Left cardiac atrium (tissue), 4 donors: ENCODE measurements at places on chromosomes 3 and 15.

DNA sequence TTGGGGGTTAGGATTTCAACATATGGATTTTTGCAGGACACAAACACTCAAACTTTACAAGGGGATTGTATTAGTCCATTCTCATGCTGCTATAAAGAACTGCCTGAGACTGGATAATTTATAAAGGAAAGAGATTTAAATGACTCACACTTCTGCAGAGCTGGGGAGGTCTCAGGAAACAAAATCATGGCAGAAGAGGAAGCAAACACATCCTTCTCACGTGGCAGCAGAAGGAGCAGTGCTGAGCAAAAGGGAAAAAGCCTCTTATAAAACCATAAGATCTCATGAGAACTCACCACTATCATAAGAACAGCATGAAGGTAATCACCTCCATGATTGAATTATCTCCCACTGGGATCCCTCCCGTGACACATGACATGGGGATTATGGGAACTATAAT lies 1183.1 kb downstream of the ZPLD1 start:
- DNase-seq, result no peak

- DNase-seq, result no peak
Observed at GRCh38 chr3:101381809-101382208, 61.4 kb upstream of the IMPG2 start.

DNA sequence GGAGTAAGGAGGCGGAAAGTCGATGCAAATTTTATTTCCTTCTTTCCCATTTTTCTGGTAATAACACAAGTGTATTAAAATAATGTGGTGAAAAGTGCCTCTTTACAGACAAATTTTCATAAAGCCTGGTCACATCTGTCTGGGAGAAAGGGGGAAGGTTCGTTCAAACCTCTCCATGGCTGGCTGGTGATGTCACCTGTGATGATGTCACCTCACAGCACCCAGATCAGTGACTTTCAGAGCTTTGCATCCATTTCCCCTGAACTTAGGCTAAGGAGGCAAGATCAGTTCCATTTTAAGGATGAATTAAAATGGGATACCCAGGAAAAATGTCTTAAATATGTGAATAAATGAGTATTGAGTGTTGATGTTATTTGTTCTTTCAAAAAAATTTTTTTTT lies 34.1 kb downstream of the ATP10A start:
- DNase-seq, result no peak

GRCh38 chr3:185961675-185962232 lies 23.9 kb upstream of the TRA2B start:
- DNase-seq, result no peak

DNA sequence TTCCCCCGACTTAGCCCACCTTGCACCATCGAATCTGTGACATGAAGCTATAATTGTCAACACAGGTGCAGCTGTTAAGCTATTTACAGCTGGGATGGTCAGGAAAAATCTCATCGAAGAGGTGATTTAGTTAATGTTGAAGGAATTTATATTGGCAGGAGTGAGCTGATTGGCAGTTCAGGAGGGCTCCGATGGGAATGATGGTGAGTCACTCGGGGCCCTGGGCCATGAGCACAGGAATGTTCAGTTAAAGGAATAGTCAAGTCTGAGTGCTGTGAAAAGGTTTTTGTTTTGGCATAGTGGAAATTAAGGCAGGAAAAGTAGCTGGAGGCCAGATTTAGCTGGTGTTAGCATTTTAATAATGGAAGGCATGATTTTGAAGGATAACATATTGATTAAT lies 95.7 kb downstream of the OXSM start:
- DNase-seq, result no peak

DNA sequence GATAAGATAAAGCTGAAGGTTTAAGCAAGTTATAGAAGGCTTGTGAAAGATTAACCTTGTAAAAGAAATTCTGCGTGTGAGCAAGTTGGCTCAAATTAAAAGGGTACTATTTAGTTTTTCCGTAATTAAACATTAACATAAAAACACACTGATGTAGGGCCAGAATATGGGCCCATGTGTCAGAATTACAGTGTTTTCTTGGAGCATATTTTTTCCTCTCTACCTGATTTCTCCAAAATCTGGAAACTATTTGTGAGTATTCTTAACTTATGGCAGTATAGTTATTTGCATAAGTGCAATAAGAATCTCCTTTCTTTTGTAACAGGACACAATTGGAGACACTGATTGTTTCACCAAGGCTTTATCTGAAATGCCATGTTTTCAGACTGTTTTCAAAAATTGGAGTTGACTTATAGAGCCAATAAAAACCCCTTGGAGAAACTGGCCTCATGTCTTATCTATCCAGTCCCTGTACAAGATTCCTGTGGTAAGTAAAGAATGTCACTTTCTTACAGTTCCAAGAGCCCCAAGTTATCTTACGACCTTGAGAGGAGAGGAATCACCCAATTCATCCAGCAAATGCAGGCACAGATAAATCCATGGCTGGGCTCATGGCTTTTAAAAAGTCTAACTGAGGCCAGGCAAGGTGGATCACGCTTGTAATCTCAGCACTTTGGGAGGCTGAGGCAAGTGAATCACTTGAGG lies 47.8 kb upstream of the P2RY1 start:
- no peak for DNase-seq

- no peak for DNase-seq
Observed at GRCh38 chr3:59660376-59660775, 610.6 kb upstream of the CFAP20DC start.

DNA sequence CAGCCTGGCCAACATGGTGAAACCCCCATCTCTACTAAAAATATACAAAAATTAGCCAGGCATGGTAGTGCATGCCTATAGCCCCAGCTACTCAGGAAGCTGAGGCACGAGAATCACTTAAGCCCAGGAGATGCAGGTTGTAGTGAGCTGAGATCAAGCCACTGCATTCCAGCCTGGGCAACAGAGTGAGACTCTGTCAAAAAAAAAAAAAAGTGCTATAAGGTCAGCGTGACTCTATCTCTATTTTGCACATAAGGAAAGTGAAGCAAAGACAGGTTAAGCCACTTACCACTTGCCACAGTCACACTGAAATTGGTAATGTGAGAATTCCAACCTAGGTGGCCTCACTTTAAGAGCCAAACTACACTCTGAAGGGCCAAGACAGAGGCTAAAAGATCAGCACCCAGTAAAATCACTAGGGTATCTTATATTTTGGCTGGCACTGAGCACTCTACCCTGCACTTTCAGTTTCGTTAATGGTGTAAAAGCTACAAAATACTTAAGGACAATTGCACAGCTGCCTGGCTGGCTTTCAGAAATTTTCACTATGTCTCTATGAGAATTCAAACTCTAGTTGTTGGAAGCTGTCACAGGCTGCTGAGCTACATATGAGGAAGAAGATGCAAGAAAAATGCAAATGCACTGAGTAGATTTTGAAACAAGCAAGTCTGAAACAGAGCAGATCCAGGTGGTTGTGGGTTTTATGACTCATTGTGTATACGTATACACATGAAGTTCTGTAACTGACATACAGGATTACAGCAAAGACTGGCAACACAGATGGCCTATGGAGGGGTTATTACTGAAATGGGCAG lies 32.7 kb downstream of the TRANK1 start:
- no peak for DNase-seq

DNA sequence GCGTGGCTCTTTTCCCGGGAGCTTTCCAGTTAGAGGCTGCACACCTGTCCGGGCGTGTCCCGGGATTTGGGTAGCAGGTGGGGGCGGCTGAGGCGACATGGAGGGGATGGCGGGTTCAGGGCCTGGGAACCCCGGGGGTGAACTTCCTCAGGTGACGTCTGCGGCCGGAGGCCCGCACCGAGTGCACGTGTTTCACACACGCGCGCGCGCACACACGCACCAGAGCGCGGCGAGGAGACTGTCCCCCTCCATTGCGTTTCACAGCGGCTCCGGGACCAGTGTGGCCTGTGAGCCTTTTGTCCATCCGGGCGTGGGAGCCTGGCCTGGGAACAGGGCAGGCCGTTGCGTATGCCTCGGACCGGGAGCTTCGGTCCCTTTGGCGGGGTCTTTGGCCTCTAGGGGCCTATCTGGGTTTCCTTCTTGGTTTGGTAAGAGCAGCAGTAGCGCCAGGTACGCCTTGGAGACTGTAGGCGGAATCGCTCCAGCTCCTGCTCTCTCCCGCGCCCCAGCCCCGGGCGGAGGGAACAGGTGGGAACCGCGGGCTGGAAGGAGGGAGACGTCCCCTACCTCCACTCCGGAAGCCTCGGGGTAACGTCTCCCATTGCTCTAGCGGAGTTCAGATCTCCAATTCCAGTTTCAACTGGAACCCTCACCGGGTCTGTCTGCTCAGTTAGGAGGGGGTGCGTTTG lies 220.0 kb downstream of the MEIS2 start:
- no peak for DNase-seq

GRCh38 chr15:58632789-58633188 lies 116.7 kb downstream of the ADAM10 start:
- no peak for DNase-seq

DNA sequence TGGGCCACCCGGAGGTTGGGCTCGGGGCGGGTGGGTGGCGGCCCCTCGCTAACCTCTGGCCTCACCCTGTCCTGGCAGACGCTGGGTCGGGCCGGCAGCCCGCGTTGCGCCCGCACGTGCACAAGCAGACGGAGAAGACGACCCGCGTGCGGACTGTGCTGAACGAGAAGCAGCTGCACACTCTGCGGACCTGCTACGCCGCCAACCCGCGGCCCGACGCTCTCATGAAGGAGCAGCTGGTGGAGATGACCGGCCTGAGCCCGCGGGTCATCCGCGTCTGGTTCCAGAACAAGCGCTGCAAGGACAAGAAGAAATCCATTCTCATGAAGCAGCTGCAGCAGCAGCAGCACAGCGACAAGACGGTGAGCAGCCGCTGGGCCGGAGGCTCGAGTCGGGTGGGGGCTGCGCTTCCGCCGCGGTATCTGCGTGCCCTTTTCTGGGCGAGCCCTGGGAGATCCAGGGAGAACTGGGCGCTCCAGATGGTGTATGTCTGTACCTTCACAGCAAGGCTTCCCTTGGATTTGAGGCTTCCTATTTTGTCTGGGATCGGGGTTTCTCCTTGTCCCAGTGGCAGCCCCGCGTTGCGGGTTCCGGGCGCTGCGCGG lies 3.7 kb downstream of the ISL2 start:
- no peak for DNase-seq

DNA sequence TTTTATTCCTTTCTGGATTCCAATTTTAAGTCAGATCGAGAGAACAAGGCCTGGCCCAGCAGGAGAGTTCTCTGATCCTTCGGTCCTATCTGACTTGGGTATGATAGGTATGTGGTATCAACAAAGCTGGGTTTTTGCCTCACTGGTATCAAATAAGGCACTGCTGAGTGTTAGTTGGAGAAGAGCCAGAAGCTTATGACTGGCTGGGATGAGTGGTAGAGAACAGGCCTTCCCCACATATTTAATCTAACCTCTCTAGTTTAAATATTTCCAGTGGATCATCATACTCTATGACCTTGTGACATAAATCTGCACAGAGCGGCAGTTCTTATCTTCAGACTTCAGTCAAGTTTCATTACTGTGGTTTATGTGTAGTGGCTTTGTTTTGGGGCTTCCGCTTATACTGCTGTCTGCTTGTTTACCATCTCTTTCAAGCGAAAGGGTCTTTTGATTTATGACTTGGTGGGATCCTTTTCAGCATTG lies 164.5 kb downstream of the PTPRG start:
- DNase-seq, result no peak

GRCh38 chr3:110995461-110996231 lies 76.0 kb upstream of the NECTIN3 start:
- DNase-seq, result no peak

- DNase-seq, result no peak
Observed at GRCh38 chr15:94229591-94230369, 1.6 kb upstream of the MCTP2 start.

- no peak for DNase-seq
Observed at GRCh38 chr3:49940667-49941249, 808 bp downstream of the RBM6 start.

DNA sequence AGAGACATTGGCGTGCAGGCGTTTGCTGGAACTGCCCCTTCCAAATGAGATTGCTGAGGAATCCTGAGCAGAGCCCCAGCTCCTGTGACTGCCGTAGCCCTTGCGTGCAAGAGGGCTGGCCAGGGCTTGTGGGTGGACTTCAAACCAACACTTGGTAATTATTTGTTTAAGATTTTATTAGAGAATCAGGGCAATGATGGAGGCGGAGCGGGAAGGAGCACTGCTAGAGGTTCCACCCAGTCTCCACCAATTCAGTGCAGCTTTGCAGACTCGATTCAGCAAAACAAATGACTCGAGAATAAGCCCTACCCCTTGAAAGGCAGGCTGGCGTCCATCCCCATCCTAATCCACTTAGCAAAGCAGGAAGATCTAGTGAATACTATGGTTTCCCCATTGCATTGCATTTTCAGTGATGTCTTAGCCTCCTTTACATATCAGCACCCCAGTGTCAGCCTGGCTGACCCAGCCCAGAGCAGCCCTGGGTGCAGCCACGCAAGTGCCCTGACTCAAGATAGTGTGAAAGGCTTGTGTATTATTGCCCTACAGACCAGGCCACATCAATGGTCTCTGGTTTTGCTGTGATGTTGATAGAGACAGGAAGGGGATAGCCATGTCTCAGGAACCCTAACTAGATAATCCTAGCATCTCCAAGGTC lies 26.0 kb downstream of the GLDN start:
- DNase-seq, result no peak

- no peak for DNase-seq
Observed at GRCh38 chr3:167976516-167977361, 119.0 kb downstream of the GOLIM4 start.

DNA sequence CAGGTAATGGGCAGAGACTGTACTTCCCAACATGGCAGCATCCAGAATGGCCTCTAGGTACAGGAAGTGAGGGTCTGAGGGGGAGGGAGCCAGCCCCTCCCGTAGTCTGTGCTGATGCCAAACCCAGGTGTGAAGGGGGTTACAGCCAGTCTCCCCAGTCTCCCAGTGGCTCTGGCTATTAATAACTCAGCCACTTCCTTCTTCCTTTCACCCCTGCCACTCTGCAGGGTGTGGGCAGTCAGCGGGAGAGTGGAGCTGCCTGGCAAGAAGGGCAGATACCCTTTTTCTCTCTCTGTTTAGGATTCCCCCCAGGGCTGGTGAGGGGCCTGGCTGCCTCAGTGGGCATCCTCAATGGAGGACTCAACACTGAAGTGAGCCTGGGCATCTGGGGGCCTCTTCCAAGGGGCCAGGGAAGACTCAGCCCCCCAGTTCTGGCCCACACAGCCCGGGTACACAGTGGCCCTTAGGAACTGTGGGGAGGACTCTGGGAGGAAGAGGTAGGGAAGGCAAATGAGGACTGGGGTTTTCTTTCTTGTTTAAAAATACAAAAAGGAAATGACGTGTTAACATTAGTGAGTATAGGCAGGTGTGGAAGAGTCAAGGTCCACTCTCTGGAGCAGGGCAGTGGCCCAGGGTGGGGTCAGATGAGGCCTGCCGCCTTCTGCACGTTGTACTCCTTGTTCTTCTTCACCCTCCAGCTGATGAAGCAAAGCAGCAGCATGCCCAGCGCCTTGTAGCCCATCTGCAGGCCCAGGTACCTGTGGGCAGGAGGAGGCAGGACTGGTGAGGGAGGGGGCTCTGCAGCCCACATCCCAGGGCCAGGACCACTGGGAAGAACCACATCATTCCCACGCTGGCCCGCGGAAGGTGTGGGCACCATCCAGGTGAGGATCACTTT lies 38.6 kb upstream of the RAB6B start:
- no peak for DNase-seq

GRCh38 chr15:77775373-77775772 lies 142.7 kb upstream of the LINGO1 start:
- no peak for DNase-seq
